ENCODE measurements at places on chromosomes 2 and 18.

DNA sequence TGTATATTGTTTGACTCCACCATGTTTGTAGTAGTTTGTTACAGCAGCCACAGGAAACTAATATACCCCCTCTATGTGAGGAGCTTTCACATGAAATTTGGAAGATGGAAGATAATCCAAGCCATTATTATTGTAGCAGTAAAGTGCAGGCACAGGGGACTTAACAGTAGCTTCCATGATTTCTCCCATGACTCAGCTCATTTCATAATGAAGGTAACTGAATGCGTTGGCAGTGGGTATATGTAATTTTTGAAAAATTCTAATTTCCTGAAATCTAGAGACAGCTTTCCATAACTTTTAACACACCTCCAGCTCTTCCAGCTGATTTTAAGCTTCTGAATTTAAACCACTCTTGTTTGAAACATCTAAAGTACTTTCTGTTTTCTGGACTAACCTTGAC is 181.2 kb downstream of the NR4A2 start:
- DNase-seq: no peak

- DNase-seq: no peak
Measured at GRCh38 chr2:15814946-15815345, 125.4 kb upstream of the MYCN start.

- DNase-seq: no peak
Measured at GRCh38 chr18:22609642-22610041, 191.9 kb upstream of the CTAGE1 start.

- DNase-seq: no peak
Measured at GRCh38 chr18:55353806-55354205, 234.2 kb downstream of the TCF4 start.

GRCh38 chr18:12862467-12862866 is 21.6 kb downstream of the PTPN2 start:
- DNase-seq: no peak

GRCh38 chr2:231129216-231129615 is 4.4 kb upstream of the HTR2B start:
- no peak for DNase-seq

- no peak for DNase-seq
Measured at GRCh38 chr2:14925471-14925870, 293.0 kb downstream of the LRATD1 start.

GRCh38 chr2:238285653-238286082 is 2.7 kb downstream of the PER2 start:
- no peak for DNase-seq

GRCh38 chr2:176399074-176399598 is 129.9 kb downstream of the MTX2 start:
- DNase-seq: no peak

GRCh38 chr2:181984060-181984459 is 1.6 kb upstream of the PPP1R1C start:
- DNase-seq: no peak

GRCh38 chr2:114056294-114057143 is 166.6 kb downstream of the ACTR3 start:
- no peak for DNase-seq

- no peak for DNase-seq
Measured at GRCh38 chr18:32277549-32277948, 87.7 kb downstream of the MEP1B start.

GRCh38 chr2:177989029-177989885 is 83.3 kb downstream of the PDE11A start:
- no peak for DNase-seq

DNA sequence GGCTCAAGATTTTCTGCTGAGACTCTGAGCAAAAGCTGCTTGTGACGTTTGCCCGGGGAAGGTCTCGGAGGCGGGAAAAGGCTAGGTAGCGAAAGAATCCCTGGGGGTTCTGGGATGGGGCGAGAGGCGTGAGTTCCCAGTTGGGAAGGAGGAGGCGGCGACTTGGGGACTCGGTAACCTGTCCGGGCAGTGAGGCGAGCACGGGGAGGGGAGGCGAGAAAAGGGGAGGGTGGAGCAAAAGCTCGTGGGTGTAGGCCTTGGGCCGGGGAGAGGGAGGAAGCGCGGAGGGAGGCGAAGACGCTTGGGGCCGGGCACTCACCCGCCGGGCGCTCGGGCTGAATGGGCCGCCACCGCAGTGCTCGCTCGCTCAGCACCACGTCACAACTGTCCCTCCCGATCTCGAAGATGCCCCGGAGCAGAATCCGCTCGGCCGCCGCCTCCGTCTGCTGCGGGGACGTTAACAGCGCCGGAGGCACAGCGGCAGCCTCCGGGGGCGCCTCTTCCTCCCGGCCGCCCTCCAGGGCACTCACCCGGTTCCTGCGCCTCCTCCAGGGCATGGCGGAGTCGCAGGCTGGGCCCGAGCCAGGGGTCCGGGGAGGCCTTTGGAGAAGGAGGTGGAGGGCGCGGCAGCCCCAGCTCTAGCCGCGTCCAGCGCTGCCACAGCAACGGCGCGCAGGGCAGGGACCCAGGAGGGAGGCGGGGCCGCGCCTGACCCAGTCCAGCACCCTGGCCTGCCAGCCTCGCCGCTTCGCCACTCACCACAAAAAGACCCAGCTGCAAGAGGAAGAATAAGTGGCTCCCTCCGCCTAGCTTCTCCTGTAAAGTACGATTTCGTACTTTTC is at the start of gene CERKL:
Gene CERKL, minus strand, starts transcription at position 656 of the 842 bp plus-strand sequence. Its CDS starts 99 bp downstream, at position 557.
- no peak for DNase-seq

DNA sequence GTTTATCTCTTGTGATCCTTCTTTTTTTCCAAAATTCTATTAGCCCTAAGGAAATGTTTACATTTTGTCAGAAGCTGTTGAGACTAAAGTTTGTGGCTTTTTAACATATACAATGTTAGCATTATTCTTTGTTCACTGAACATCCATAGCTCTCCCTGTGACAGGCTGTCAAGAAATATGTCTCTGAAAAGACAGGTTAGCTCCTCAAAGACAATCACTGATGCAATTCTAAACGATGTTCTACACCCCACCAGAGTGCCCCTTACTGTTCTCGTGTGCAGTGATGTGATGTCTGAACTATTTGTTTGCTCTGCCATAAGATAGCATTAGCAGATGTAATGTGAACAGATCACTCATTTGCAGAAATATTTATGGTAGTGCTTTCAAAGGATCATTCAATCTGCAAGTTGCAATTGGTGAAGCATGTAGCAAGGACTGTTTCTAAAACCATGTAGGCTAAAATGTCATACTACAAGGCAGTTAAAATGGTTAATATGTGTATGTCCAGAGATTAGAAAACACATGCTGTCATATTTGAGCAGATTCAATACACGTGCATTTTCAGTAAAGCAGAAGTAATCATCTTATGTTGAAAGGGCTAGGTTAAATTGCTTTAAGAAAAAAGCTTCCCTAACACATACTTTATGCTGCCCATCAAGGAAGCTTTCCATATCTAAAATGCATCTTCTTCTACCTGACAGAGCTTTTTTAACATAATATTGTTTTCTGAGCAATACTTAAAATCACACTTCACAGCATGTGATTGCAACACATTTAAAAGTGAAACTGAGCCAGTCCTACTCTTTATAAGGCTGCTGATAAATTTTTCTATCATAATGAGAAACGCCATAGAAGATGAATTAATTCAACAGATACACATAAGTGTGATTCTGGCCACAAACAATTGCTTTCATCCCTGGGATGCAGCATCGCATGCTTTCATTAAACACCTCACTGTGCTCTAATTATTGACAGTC is 285.7 kb upstream of the UBE2E3 start:
- DNase-seq: no peak

DNA sequence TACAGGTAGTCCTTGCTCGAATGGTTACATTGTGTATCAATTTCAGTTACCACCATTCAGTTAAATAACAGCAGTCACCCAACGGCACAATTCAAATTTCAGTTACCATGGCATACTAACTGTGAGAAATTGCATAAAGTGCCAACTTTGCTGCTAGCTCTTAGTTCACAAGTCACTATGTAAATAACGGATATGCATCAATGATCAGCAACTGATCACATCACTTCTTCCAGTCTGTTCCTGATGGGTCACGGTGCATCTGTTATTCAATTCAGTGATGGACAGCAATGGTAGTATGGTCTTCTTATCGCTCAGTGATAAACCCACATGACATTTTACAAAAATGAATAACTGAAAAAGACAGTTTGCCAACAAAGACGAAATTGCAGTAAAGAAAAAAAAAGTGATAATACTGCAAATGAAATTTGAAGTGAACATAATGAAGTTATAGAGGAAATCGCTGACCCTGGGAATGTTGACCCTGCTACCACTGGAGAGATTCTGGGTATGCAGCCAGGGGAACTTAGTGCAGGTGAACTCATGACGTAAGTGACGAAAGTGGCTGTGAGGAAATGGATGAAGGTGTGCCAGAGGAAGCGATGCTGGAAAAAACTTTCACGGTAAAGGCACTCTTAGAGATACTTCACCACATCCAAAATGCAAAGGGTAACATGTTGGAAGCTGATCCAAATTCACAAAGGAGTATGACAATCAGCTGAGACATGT is 25.9 kb upstream of the RAPGEF4 start:
- DNase-seq: no peak

DNA sequence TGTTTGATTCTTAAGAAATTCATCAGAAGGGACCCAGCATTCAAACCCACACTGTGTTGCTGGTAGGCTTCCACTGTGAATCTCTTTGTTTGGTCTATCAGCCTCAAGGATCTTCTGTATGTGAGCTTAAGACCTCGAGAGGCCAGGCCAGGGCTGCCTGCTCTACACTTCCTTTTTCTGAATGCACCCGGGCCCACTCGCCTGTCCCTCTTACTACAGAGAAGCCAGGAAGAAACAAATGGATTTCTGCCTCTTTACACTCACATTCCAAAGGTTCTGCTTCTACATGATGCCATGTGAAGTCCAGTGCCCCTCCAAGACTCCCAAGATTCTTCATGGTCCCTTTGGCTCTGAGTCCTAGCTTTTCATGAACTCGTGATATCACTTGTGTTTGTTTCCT is 25.4 kb upstream of the MRPL19 start:
- DNase-seq: no peak

GRCh38 chr2:42693013-42693615 is 70.8 kb downstream of the OXER1 start:
- DNase-seq: no peak

GRCh38 chr2:217105733-217106649 is 246.1 kb upstream of the TNP1 start:
- no peak for DNase-seq

DNA sequence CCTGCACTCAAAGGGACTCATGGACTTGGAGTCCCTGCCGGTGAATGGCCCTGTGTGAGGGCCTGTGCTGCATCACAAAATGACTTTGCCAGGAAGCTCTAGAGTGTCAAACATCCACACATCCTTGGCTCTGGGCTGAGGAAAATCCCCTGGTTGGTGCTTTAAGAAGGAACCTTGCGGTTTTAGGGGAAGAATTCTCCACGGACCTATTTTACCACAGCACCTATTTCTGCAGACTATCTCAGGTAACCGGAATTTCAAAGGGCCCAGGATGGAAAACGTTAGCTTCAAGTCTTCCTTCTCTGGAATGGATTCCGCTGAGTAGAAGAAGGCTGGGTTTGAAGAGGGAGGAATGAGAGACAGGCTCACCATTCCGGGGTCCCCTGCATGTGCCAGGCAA is 166.2 kb downstream of the ALK start:
- no peak for DNase-seq

GRCh38 chr18:56999823-57000222 is 147.1 kb upstream of the BOD1L2 start:
- no peak for DNase-seq

- DNase-seq: no peak
Measured at GRCh38 chr2:17798338-17798737, 17.9 kb upstream of the MSGN1 start.

DNA sequence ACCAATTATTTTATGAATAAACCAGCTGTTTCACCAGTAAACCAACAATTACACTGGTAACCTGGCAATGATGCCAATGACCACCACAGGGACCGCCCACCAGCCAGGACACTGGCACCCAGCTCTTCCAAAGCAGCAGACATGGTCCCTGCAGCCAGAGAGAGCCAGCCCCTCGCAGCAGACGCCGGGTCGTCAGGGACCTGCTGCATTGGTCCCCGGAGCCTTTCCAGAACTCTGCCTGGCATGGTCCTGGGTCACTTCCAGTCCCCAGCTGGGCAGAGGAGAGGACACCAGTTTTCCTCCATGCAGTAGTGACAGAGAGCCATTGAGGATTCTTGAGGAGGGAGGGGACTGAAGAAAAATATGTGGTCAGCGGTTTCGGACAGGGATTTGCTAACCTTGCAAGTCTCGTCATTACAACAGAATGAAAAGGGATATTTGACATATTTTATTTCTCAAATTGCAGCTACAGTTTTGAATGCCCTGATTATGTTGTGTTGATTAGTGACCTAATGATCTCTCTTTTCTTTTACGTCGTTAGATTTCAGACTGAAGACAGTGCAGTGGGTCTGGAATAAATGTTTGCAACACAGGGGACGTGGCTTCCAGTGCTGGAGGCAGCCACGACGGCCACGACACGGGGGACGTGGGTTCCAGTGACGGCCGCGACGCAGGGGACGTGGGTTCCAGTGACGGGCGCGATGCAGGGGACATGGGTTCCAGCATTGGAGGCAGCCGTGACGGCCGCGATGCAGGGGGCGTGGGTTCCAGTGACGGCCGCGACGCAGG is 154.5 kb downstream of the TPO start:
- DNase-seq: no peak

- no peak for DNase-seq
Measured at GRCh38 chr2:109345091-109345490, 216.1 kb downstream of the SH3RF3 start.

DNA sequence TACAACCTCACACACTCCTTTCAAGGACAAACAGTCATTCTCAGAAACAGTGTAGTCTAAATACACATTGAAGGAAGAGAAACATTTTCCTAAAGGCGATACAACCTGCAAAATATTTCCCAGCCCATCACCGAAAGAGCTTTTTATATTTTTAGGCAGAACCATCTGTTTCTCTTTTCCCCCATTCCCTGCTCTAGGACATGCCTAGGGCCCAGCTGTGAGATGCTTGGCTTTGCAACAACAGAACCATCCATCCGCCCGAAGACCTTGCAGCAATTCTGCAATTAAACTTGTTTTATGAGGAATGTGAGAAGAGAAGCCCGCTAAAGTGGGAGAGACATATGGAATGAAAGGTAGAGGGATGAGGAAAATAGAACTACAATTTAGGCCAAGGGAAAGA is 105.6 kb upstream of the RFX8 start:
- no peak for DNase-seq

- DNase-seq: no peak
Measured at GRCh38 chr2:28209864-28210263, 182.8 kb upstream of the FOSL2 start.

GRCh38 chr2:26455670-26456439 is 22.1 kb downstream of the OTOF start:
- DNase-seq: no peak

- no peak for DNase-seq
Measured at GRCh38 chr2:88563129-88563528, 64.1 kb downstream of the EIF2AK3 start.
